ENCODE measurements at places on chromosomes 7 and 10.
A peak's percentile ranks its signal among the peaks of the same experiment; 100 is the strongest.

GRCh38 chr10:130740915-130741750 lies 570.4 kb downstream of the TCERG1L start:
- DNase-seq: no peak

- DNase-seq: peak; percentile 43
Observed at GRCh38 chr10:28241741-28242399, 61.0 kb downstream of the MPP7 start.

GRCh38 chr7:80763289-80763688 lies 124.8 kb downstream of the CD36 start:
- DNase-seq: no peak

DNA sequence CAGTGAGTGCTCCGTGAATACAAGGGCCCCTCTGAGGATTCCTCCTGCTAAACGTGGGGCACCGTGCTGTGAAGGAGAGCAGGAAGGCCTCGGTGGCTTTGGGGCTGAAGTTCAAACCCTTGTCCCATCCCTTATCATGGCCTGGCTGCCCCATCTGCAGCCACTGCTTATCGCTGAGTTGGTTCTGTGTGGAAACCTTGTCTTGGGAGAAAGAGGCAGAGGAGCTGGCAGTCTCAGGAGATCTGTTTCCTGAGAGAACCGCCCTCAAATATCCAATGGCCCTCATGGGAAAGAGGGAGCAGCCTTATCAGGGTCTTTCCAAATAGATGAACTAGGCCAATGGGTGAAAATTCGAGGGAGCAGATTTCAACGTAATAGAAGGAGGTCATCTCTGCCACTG lies 52.0 kb upstream of the NRF1 start:
- no peak for DNase-seq

GRCh38 chr7:111753968-111754367 lies 191.7 kb upstream of the IMMP2L start:
- no peak for DNase-seq

- no peak for DNase-seq
Observed at GRCh38 chr7:116329686-116330503, 119.6 kb downstream of the TES start.

GRCh38 chr10:72904806-72905205 lies 11.3 kb downstream of the OIT3 start:
- DNase-seq: no peak

- DNase-seq: no peak
Observed at GRCh38 chr7:51456431-51457060, 139.9 kb upstream of the COBL start.

- no peak for DNase-seq
Observed at GRCh38 chr7:91949221-91950009, 8.8 kb downstream of the AKAP9 start.

GRCh38 chr10:123938890-123939289 lies 47.3 kb upstream of the CPXM2 start:
- no peak for DNase-seq

DNA sequence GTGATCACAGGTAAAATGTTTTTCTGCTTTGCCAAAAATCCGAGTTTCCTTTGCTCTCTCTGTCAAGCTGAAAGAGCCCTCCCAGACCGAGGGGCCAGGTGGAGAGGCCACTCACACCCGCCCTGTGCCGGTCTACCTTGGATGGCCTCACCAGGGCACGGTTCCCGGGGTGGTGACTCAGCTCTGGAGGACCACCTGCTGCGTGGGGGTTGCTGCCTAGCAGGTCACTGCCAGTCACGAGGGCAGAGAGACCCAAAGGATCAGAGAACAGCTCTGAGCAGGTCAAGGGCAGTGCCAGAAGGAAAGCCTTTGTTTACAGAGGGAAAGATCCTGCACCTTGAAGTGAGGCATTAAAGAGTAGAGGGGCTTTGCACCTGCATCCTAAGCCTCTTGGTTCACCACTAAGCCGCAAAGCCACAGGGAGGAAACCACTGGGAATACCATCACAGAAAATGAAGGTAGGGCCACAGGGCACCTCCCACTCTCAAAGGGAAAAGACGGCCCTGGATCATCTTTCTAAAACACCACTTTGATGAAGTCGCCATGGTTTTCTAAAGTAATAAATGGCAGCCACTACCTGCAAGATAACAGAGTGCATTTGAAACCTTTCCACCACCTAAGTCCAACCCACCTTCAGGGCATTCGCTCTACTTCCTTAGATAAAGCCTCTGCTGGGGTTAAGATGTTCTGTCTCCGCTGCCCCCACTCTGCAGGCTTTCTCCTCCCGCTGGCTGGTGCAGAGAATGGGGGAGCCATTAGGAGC lies 160.3 kb upstream of the KLF14 start:
- peak; percentile 70 for DNase-seq

- no peak for DNase-seq
Observed at GRCh38 chr10:102682416-102682815, 31.8 kb downstream of the ARL3 start.

- DNase-seq: peak; percentile 82
Observed at GRCh38 chr10:31353574-31353973, 34.6 kb downstream of the ZEB1 start.

DNA sequence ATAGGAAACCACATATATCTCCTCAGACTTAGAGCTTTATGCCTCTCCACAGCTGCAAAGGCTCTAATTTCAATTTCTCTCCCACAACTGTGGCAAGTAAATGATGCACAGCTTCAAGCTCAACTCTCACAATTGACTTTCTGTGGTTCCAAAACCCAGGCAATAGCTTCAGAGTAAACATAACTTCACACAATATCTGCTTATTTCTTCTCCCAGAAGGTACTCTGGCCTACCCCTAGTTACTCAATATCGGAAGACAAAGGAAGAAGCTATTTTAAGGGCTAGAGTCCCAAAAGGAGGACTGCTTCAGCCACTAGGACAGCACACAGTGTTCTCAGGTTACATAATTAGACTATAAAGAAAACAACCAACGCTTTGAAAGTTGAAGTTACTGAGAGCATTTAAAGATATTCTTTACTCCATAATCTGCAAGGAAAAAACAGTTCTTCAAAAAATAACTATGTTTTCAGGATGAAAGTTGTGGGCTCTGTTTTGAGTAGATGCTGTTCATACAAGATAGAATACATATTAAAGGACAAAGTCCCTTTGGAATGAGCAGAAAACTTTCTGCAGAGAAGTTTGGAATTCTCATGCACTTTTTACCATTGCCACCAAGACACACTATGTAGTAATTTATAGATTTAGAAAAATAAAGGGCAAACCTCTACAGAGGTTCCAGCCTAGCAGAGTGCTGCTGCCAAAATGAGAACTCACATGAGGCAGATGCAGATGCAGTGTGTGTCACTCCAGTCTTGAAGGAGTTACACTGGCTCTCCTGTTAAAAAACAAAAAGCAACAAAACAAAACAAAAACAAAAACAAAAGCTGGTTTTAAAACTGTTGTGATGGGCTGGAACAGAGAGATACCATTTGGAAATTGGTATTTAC lies 81.8 kb downstream of the NT5C2 start:
- DNase-seq: peak; percentile 3

GRCh38 chr10:86688398-86688921 lies 20.1 kb downstream of the LDB3 start:
- peak; percentile 56 for DNase-seq
